ENCODE measurements at places on chromosomes 4 and X.

GRCh38 chr4:135508006-135508714, 1306.6 kb upstream of the PABPC4L start:
- no peak for DNase-seq

- DNase-seq: no peak
Observed at GRCh38 chrX:94830717-94831116, 1156.7 kb downstream of the FAM133A start.

GRCh38 chr4:15237648-15238230, 190.1 kb upstream of the C1QTNF7 start:
- DNase-seq: no peak

DNA sequence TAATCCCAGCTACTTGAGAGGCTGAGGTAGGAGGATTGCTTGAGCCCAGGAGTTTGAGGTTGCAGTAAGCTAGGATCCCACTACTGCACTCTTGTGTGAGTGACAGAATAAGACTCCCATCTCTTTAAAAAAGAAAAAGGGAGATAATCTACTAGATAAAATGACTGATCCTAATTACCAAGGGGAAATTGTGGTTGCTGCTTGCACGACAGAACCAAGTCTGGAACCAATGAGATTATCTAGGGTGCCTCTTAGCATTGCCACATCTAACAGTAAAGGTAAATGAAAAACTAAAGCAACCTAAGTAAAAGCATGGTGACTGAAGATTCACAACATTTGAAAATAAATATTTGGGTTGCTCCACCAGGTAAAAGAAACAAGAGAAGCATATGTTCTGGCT, 185.1 kb downstream of the PDHA2 start:
- no peak for DNase-seq
